ENCODE measurements at places on chromosomes 6 and 20.

GRCh38 chr6:123770247-123770949 lies 33.3 kb upstream of the NKAIN2 start:
- no peak for DNase-seq

DNA sequence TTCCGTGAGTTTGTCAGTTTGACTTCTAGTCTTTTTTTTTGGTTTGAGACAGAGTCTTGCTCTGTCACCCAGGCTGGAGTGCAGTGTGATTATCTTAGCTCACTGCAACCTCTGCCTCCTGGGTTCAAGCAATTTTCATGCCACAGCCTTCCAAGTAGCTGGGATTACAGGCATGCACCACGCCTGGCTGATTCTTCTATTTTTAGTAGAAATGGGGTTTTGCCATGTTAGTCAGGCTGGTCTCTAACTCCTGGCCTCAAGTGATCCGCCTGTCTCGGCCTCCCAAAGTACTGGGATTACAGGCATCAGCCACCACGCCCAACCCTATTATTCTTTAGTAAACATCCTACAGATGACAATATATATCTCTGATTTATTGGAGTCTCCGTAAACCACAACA lies 506.5 kb downstream of the PREX1 start:
- DNase-seq = no peak

GRCh38 chr6:149938571-149939355 lies 3.1 kb upstream of the ULBP2 start:
- DNase-seq = no peak

DNA sequence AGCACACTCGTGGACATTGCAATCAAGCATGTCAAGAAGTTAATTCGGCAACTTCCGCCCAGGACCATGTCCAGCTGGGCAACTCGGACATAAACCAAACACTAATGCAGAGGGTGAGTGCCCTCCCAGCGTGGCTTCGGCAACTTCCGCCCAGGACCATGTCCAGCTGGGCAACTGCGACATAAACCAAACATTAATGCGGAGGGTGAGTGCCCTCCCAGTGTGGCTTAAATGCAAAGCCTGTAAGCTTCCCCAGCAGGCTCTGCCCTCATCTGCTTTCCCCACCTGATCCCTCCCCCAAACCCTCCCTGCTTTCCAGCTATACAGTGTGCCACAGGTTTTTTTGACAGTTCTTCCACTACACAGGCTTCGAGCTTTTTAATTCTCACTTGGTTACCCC lies 143.4 kb downstream of the PXDC1 start:
- no peak for DNase-seq

DNA sequence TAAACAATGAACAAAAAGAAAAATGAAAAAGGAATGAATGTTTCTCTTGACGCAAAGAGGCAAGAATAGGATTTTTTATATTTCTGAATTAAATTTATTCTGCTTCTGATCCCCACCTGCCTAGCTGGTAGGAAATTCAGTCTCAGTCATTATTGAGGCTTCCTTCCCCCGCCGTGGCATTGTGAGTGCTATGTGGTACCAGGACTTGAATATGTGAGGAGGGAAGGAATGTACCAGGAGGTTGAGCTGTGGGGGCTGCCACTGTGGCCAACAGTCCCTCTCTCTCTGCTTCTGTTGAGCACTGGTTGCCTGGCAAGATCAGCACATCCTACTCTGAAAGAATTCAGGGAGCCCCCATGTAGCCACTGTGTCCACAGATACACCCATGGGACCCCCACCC lies 368.1 kb upstream of the JARID2 start:
- no peak for DNase-seq

DNA sequence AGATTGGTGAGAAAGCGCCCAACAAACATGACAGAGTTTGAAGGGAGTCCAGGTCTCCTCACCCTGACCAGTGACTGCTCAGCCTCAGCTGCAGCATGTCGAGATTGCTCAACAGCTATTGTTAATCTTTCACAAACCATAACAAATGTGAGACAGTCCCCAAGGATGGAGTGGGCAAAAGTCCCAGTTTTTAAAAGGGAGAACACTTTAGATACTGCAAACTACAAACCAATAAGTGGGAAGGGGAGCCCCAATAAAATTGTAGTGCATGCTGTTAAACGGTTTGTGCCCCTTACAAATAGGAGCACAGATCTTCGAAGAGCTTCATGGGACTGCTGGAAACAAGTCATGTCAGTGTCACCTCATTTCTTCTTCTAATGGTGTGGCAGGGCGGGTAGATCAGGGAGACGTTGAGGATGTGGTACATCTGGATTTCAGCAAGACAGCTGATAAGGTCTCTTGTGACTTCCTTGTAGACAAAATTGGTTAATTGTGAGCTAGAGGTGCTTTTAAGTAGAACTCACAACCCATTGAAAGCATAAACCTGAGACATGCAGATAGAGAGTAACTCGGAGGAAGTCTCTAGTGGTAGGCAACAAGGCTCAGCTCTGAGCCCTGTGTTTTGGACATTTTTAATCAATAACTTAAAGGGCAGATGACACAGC lies 134.0 kb upstream of the ARMC2 start:
- no peak for DNase-seq

- no peak for DNase-seq
Measured at GRCh38 chr6:72739368-72739779, 117.5 kb downstream of the KCNQ5 start.

DNA sequence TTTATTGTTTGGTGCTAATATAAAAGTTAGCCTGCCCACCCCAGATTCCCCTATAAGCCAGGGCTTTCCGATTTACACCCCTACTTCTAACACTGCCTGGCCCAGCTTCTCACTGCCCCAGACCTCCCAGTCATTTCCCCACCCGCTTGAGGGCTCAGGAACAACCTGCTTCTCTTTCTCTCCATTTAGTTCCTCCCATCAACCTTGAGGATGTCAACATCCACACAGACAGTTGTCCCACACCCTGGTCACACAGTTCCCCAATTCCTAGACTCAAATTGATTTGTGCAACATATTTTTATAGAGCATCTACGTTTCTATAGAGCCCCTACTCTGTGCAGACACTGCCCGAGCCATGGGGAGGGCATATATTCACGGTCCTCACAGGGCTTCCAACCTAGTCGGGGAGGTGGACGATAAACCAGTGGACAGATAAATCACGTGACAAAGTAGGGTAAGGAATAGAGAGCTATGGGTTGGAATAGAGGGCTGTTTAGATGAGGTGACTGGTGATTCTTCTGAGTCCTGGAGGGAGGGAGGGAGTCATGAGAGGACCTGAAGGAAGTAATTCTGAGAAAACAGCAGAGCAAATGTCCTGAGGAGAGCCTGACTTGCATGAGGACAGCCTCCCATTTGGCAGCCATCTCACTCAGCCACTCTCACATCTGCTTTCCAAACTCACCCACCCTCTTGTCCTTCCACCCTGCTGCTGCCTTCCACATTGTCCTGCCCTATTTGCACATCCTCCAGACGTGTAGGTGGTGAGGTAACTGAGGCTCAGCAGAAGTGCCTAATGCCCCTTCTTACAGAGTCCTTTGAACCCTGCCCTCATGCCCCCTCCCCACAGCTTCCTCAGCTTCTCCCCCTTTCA lies 6.3 kb downstream of the GABRR2 start:
- no peak for DNase-seq

DNA sequence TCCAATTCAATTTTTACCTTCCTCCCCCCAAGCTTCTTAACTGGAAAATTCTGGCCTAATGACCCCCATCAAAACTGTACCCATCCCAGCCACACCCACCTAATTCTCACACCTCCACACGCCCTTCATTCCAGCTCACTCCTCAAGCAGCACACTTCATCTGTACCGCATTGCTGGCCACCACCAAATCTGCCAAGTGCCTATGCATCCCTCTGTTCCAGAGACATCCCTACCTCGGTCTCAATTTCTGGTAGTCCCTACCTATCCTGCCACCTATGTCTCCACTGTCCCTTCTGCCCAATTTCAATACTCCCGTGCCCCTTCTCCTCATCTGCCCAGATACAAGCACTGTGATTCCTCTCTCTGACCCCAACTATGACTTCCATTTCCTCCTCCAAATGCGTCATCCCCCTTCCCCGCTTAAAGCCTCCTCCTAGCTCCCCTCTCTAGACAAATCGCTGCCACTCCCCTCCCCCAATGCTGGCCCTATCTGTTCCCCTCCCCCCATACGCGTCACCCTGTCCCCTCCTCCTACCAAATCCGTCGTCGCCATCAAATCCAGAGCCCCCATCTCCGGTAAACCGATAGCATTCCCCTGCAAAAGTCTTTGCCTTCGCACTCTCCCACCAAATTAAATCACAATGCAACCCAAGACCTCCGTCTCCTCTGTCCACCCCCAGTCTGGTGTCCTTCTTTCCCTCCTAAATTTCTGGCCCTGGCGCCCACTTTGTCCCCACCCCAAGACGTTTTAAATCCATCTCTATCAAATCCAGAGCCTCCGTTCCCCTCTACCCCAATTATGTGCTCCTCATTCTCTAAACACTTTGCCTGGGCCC lies 1.2 kb downstream of the MTCH1 start:
- peak; percentile 47 for DNase-seq

GRCh38 chr6:39102821-39103136 lies 12.2 kb downstream of the SAYSD1 start:
- DNase-seq = no peak

DNA sequence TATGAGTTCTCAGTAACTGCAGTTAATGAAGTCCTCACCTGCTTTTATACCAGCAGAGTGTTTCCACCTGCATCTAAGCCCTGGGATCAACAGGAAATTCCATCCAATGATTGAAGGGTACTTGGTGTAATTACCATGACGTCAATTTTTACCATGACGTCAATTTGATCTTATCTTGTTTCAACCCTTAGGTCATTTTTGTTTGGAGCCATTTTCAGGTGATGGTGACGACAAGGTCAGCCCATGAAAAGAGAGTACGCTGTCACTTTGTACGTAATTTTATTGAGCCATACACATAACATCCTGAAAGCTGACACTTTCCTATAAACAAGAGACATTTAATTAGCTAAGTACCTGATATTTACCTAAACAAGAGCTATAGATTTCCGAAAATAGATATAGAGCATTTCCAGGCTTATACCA lies at the start of gene CGA:
CGA (minus strand) TSS at position 20 of the 423 bp plus-strand sequence. CDS start 6,906 bp downstream, outside the sequence.
- no peak for DNase-seq

DNA sequence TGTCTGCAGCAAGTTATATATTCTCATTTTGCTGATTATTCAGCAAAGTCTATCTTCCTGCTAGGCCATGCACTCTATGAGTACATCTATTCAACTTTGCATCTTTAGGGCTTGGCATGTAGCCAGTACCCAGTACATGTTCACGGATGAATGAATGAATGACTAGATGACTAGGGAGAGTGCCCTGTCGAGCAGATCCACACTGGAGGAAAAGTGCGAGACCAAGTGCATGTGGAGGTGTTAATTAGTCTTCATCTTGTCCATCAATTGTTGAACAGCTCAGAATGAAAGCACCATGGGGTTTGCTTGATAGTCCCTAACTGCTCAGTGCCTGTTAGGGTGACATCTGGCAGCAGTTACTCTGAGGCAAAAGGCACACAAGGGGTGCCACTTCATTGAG lies 30.4 kb downstream of the TM9SF4 start:
- no peak for DNase-seq

GRCh38 chr6:32045811-32046449 lies 7.7 kb downstream of the CYP21A2 start:
- DNase-seq = no peak

All from pons (tissue), 1 donor.